ENCODE measurements at places on chromosomes 3 and 15. TPM values are rescaled to one million over a fixed set of nuclear protein-coding genes. Genes with fewer than 3 reads are reported as not detected.

DNA sequence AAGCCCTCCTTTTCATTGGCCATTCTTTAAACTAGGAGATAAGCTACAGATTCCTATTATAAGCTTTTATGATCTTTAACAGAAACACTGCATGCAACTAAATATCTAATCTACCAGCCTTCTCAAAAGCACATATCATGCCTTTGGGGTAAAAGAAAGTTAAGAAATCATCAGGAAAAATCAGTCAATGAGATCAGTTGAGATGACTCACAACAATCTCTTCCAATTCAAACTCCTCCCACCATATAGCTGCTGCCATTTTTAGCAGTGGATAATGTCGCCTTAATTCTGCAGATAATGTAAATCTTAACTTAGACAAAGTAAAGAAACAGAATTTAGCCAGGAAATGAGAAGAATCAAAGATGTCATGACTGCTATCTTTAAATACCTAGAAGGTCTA, 135.2 kb upstream of the BCL6 start:
- DNase-seq: no peak

DNA sequence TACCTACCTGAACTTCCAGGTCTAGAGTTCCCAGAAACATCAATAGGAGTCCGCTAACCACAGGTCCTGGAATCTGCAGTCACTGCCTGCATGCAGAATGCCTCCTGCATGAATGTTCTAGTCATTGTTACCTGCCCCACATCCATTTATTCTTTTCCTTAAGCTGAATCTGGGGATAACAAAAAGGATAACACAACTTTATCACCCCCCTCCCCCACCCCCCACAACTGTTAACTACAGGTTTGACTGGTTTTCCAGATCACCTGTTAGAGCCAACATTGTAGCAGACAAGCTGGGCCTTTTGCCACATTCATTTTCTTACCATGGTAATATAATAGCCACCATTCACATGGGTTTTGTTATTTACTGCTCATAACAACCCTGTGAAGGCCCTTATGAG, 4.6 kb upstream of the CTSH start:
- DNase-seq: no peak

- no peak for DNase-seq
Observed at GRCh38 chr3:17006132-17006852, 121.5 kb downstream of the PLCL2 start.

GRCh38 chr3:38657369-38657768, 7.9 kb upstream of the SCN5A start:
- DNase-seq: no peak

CILP gene
- polyA plus RNA-seq: 0.10 TPM

All from naive thymus-derived CD4-positive, alpha-beta T cell (primary cell).